ENCODE measurements at places on chromosomes 13 and 19. TPM values are rescaled to one million over a fixed set of nuclear protein-coding genes. Genes with fewer than 3 reads are reported as not detected.

DNA sequence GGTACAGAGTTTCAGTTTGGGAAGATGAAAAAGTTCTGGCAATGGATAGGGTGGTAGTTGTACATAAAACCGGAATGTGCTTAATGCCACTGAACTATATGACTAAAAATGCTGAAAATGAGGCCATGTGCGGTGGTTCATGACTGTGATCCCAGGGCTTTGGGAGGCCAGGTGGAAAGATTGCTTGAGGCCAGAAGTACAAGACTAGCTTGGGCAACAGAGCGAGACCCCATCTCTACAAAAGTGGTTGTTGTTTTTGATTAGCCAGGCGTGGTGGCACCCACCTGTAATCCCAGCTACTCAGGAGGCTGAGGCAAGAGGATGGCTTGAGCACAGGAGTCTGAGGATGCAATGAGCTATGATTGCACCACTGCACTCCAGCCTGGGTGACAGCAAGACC, 12.8 kb downstream of the SMAD9 start:
- H3K4me1 ChIP-seq: no peaks in the 10 kb centered on the region
- no peaks in the 10 kb centered on the region for H3K36me3 ChIP-seq
- H3K4me3 ChIP-seq: no peak overlapping the region
- DNase-seq: no peak

The ZNF492 gene
- total RNA-seq: 0.81 TPM

DNA sequence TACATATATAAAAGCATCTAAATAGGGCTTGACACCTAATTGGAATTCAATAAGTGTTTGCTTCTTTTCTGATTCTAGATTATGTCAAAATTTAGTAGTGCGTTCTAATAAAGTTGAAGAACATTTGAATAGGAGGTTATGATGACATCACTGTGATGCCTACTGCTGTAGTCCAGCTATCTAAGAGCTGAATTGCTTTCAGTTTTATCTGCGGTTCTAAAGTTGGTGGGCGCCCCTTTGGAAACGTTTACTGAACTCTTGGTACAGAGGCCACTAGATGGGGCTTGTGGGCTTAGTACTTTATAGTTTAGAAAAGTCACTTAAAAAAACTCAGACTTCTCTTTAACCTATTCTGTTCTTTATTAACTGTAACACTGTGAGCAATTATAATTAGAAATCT, 776.9 kb downstream of the GPC5 start:
- no peaks in the 10 kb centered on the region for H3K36me3 ChIP-seq
- DNase-seq: peak; percentile 43
- H3K4me1 ChIP-seq: no peaks in the 10 kb centered on the region
- no peak overlapping the region for H3K27ac ChIP-seq

The ZNF583 gene
- not detected for total RNA-seq

- H3K4me3 ChIP-seq: no peak overlapping the region
- H3K27ac ChIP-seq: no peak overlapping the region
- H3K4me1 ChIP-seq: no peaks in the 10 kb centered on the region
- peak; percentile 55 for DNase-seq
Observed at GRCh38 chr19:32599736-32600157, 18.8 kb downstream of the PDCD5 start.

DNA sequence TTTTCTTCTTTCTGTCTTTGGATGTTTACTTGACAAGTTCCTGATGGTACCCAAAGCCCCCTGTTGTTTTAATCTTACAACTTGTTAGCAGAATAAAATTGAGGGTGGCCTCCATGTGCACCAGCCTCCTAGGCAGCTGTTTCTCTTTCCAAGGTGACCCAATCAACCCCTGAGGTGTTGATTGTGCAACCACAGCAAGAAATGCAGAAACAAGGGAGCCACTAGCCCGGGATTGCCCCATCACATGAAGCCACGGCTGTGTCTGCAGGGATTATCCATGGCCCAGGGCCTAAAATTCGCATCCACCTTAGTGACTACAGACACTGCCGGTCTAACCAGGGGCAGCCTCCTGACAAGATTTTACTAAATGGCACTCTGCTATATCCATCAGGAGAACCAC, 14.4 kb downstream of the CEACAM4 start:
- H3K4me3 ChIP-seq: no peak overlapping the region
- H3K27me3 ChIP-seq: peaks cover 33% of the 10 kb centered on the region
- H3K4me1 ChIP-seq: no peaks in the 10 kb centered on the region
- no peaks in the 10 kb centered on the region for H3K36me3 ChIP-seq
- DNase-seq: no peak

DNA sequence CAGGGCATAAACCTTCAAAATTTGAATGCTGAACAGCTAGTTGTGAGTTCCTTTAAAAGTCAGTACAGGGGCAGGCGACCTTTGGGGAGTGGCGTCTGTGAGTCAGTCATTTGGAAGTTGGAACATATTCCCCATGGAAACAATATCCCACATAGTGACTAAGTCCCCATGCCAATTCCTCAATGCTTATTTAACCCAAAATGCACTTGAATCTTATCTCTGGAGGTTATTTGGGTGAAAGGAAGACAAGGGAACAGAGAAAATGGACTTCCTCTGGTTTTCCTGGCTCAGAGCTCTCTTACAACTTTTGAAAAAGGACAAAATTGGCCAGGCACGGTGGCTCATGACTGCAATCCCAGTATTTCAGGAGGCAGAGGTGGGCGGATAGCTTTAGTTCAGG, 479.2 kb upstream of the NBEA start:
- DNase-seq: peak; percentile 92
- peak overlapping the region; percentile 93 for H3K27ac ChIP-seq
- no peaks in the 10 kb centered on the region for H3K36me3 ChIP-seq
- H3K4me1 ChIP-seq: peaks cover 42% of the 10 kb centered on the region

DNA sequence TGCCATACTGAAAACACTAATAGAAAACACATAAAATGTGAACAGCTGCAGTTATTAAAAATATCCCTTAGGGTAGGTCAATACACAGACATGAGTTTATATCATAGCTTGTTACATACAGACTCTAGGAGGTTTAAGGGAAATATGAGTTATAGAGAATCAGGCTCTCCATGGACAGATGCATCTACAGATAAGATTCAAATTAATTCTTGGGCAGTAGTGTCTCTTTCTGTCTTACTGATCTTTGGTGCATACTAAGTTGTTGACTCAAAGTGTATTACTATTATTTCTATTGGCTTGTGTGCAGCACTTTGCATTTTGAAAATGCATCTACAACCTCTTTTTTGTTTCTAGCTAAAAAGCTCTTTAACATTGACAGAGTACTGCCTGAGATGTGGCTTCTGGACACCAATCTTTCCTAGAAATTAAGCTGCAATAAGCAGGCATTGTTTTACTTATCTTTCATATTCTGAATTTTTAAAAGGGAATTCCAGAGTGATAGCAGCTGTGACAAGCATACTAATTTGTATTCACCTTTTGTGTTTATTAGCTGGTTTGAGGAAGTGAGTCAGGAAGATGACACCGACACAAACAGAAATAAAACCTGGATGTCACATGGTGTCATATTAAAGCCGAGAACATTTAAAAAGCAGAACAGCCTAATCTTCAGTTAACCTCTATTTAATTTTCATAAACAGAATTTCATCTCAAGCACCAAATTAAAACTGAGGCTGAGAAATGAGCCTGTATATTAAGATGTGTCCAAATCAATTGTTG, 399.0 kb downstream of the PCDH9 start:
- DNase-seq: no peak
- H3K4me1 ChIP-seq: no peaks in the 10 kb centered on the region
- no peak overlapping the region for H3K27ac ChIP-seq

GRCh38 chr13:23609414-23609760, 39.2 kb downstream of the TNFRSF19 start:
- no peak overlapping the region for H3K27ac ChIP-seq
- H3K27me3 ChIP-seq: no peaks in the 10 kb centered on the region
- peak; percentile 55 for DNase-seq
- peak overlapping the region; percentile 33 for H3K4me3 ChIP-seq
- peaks cover 26% of the 10 kb centered on the region for H3K4me1 ChIP-seq

The KCNC3 gene
- 3.1 TPM for total RNA-seq

DNA sequence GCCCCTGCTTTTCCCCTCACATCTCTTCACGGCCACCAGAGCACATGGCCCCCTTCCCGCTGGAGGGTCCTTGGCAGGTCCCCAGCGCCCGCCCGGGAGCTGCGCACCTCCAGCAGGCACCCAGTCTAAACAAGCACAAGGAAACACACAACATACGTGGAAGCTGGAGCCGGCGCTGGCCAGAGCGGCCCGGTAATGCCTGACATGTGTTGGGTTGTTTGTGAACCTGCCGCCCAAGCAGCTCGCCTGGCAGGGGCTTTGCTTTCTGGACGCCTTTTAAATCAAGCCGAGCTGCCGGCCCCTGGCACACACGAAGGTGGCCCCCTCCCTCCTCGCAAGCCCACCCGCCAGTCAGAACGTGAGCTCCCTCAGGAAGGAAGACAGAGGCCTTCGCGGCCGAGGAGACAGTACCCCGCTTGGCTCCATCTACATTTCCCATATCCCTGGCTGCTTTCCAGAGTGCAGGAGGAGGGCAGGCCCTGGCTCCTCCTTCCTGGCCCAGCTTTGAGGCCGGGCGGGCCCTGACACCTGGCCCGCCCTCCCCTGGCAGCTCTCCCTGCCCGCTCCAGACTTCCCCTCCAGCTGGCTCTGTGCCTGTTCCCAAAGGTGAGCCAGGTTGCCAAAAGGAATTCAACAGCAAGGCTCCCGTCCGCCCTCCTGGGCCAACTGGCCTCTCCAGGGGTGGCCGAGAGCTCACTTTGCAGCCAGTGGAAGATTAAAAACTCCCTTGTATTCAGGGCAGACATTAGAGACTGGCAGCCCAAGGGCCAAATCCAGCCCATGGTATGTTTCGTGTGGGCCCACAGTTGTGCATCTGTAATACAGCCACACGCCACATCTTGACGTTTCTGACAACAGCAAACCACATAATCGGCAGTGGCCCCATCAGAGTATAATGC, 28.7 kb downstream of the COMP start:
- DNase-seq: peak; percentile 95
- peaks cover 40% of the 10 kb centered on the region for H3K4me1 ChIP-seq
- H3K27ac ChIP-seq: 0 out of 2 replicates have a peak overlapping the region, but pooled peaks have one; percentile 15
- no peaks in the 10 kb centered on the region for H3K27me3 ChIP-seq

DNA sequence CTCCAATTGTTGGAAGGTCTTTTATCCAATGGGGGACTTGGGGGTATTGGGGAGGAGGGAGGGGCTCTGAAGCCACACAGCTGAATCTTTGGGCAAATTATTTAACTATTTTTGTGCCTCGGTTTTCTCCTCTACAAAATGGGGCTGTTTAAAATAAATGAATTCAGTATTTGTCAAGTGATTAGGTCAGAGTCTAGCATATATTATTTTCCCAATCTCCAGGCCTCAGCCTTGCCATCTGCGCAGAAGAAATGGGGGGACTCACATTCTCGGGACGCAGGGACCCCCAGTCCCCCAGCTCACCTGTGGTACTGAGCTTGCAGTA, 1.5 kb downstream of the TLE5 start:
- peaks cover 4% of the 10 kb centered on the region for H3K4me1 ChIP-seq
- H3K4me3 ChIP-seq: peak overlapping the region; percentile 74
- H3K27me3 ChIP-seq: no peaks in the 10 kb centered on the region
- H3K36me3 ChIP-seq: no peaks in the 10 kb centered on the region
- no peak overlapping the region for H3K27ac ChIP-seq

- no peaks in the 10 kb centered on the region for H3K36me3 ChIP-seq
- H3K27me3 ChIP-seq: no peaks in the 10 kb centered on the region
- H3K27ac ChIP-seq: no peak overlapping the region
- no peaks in the 10 kb centered on the region for H3K4me1 ChIP-seq
- no peak overlapping the region for H3K4me3 ChIP-seq
- no peak for DNase-seq
Observed at GRCh38 chr13:112877976-112878955, 90.7 kb upstream of the MCF2L start.

- no peaks in the 10 kb centered on the region for H3K27me3 ChIP-seq
- H3K36me3 ChIP-seq: peaks cover 9% of the 10 kb centered on the region
- H3K27ac ChIP-seq: no peak overlapping the region
- DNase-seq: no peak
- H3K4me1 ChIP-seq: peaks cover 52% of the 10 kb centered on the region
Observed at GRCh38 chr19:39405958-39406655, 540 bp upstream of the ZFP36 start.

- H3K36me3 ChIP-seq: no peaks in the 10 kb centered on the region
- no peak overlapping the region for H3K27ac ChIP-seq
- no peaks in the 10 kb centered on the region for H3K27me3 ChIP-seq
- DNase-seq: peak; percentile 18
- no peaks in the 10 kb centered on the region for H3K4me1 ChIP-seq
Observed at GRCh38 chr13:27242702-27243101, 8.7 kb upstream of the RPL21 start.

- H3K27me3 ChIP-seq: no peaks in the 10 kb centered on the region
- H3K27ac ChIP-seq: no peak overlapping the region
- no peaks in the 10 kb centered on the region for H3K4me1 ChIP-seq
- DNase-seq: no peak
Observed at GRCh38 chr13:73664851-73665250, 469.4 kb downstream of the KLF12 start.

The MAP2K7 gene
- total RNA-seq: 39.3 TPM

The FXYD3 gene
- total RNA-seq: 61.6 TPM

DNA sequence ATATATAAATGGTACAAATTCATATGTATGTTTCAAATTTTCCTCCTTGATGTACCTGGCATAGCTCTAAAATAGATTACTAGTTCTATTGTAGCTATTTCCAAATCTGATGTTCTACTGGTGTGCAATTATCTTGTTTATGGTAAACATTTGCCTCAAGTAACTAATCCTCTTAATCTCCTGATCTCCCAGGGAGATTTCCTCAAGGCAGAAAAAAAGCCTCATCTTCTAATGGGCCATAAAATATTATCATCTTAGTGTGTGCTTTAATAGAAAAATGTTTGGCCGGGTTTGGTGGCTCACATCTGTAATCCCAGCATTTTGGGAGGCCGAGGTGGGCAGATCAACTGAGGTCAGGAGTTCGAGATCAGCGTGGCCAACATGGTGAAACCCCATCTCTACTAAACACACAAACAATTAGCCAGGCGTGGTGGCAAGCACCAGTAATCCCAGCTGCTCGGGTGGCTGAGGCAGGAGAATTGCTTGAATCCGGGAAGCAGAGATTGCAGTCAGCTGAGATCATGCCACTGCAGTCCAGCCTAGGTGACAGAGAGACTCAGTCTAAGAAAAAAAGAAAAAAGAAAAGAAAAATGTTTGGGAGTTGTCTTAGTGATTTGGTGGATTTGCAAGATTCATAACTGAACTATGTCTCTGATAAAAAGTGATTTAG, 498.9 kb upstream of the SLITRK5 start:
- H3K4me1 ChIP-seq: no peaks in the 10 kb centered on the region
- H3K4me3 ChIP-seq: no peak overlapping the region
- H3K27ac ChIP-seq: no peak overlapping the region
- DNase-seq: no peak
- H3K36me3 ChIP-seq: no peaks in the 10 kb centered on the region
